ENCODE measurements at places on chromosomes 5 and 9. TPM values are rescaled to one million over a fixed set of nuclear protein-coding genes. Genes with fewer than 3 reads are reported as not detected.

CD14 gene
- total RNA-seq = 4.1 TPM

FBP2 gene
- total RNA-seq = not detected

S100Z gene
- not detected for total RNA-seq

MARCOL gene
- total RNA-seq = not detected

WDR31 gene
- total RNA-seq = 4.0 TPM

ACOT12 gene
- 2.0 TPM for total RNA-seq

ZDHHC21 gene
- total RNA-seq = 6.4 TPM

GPR151 gene
- not detected for total RNA-seq

COL23A1 gene
- not detected for total RNA-seq

All from fibroblast of lung (primary cell).